ENCODE measurements at places on chromosomes 2 and 18.
A peak's percentile ranks its signal among the peaks of the same experiment; 100 is the strongest.

DNA sequence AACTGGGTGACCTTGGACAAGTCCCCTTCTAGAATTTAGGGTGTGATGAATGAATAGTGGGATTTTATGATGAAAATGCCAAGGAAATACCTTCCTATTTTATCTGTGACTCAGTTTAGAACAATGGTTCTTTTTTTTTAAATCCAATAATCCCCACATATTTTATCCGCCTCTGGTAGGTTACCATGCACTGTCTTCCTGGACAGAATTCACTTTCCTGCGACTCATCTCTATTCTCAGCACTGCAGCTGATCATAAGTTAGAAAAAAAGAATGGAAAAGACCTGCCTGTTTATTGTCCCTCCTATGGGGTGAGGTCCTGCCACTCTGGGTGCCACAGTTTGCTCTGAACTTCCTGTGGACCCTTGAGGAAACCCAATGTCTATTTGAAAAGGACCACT is 73.1 kb downstream of the IRS1 start:
- no peak for DNase-seq

DNA sequence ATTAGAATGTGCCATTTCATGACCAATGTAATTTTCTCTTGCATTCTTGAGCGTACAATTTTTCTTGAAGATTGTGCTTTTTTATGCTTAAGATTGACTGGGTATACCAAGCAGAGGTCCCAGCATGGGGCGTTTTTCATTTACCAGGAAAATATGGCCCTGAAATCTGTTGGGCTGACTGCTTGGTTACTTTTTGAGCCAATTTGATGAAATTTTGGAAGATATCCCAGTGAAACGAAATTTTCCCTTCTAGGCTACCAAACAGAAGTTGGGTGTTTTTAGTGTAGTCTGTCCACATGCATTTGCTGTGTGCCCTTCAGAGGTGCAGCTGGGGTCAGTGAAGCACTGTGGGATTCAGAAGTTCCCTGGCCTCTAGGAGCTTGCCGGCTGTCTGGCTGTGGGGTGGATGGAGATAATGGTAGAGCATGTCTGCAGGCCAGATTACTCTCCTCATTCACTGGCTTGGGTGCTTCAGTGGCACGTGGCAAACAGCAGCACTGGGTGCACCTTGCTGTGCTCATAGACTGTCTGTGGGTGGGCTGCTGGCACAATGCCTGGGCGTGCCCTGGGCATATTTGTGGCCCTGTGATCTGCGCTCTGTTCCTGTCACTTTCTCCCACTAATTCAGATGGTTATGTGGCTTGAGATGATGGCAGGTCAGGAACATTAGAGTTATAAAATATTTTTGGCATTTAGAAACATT is 73.3 kb downstream of the LDLRAD4 start:
- DNase-seq: no peak

DNA sequence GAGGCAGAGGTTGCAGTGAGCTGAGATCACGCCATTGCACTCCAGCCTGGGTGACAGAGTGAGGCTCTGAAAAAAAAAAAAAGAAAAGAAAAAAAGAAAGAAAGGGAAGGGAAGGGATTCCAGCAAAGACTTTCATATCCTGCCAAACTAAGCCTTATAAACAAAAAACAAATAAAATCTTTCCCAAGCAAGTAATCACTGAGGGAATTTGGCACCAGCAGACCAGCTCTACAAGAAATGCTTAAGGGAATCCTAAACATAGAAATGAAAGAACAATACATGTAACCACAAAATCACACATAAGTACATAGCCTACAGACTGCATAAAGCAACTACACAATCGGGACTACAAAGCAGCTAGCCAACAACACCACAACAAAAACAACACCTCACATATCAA is 79.1 kb downstream of the TRABD2A start:
- no peak for DNase-seq

DNA sequence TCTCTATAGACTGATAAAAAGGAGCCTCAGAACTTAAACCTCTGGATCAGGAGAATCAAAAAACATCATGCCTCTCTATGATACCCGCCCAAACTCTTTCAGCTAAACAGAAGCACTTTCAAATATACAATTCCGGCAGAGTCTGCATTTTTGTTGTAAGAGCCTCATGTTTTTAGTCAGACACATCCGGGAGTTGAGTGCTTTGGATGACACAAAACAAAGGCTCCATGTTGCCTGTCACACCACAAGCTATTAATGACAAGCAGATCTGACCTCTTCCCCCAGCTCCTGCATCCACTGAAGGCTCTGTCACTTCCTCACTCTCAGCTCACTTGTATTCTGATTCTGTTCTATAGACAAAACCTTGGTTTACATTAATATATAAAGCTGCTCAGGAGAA is 33.2 kb downstream of the SLC38A11 start:
- DNase-seq: no peak

DNA sequence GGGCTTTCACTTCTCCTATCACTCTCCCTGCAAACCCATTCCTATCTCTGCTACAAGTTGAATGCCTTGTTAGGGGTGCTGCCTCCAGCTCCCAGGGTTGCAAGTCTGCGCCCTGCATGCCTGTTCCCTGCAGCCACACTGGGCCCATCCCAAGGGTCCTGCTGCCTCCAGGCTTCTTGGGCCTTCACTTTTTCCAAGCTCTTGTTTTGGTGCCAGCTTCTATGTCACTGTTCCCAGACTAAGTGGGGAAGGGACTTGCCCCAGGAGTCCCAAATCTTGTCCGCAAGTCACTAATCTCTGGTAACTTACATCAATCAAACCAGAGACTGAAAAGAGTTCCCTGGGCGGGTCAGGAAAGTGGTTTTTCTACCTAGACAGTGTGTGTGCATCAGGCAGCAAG is 65.4 kb downstream of the ZCCHC2 start:
- no peak for DNase-seq

GRCh38 chr18:32019251-32019948 is 775 bp downstream of the RNF125 start:
- peak; percentile 45 for DNase-seq

DNA sequence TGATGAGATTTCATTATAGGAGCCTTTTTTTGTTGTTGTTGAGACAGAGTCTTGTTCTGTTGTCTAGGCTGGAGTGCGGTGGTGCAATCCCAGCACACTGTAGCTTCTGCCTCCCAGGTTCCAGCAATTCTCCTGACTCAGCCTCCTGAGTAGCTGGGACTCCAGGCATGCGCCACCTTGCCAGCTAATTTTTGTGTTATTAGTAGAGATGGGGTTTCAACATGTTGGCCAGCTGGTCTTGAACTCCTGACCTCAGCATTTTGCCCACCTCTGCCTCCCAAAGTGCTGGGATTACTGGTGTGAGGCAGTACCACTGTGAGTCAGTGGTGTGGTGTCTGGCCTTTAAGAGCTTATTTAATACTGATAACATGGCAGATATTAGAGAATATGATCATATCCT is 60.1 kb downstream of the MOB4 start:
- no peak for DNase-seq

Data from stimulated activated naive CD4-positive, alpha-beta T cell treated with Interleukin-2 at 50 U/mL for 16 hours (primary cell).